ENCODE measurements at places on chromosomes 2 and 18.
A peak's percentile ranks its signal among the peaks of the same experiment; 100 is the strongest.

DNA sequence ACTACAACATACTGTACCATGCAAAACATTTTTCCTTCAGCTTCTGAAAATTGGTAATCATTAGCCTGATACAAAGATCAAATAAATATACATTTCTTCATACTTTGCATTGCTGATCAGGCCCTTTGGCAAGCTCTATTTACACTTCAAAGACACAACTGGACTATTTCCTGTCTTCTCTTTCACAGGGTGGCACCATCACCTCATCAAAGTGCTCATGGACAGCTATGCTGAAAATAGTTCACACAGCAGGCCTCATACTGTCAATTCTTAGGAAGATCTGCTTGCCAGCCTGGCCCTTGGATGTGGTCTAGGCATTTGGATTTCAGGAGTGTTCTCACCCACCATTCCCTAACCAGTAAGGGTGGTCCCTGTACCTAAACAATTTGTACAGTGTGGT is 33.9 kb downstream of the FBXO15 start:
- DNase-seq: no peak
- H3K36me3 ChIP-seq: peaks cover 5% of the 10 kb centered on the region
- no peaks in the 10 kb centered on the region for H3K27me3 ChIP-seq
- no peak overlapping the region for H3K4me3 ChIP-seq
- no peaks in the 10 kb centered on the region for H3K4me1 ChIP-seq

DNA sequence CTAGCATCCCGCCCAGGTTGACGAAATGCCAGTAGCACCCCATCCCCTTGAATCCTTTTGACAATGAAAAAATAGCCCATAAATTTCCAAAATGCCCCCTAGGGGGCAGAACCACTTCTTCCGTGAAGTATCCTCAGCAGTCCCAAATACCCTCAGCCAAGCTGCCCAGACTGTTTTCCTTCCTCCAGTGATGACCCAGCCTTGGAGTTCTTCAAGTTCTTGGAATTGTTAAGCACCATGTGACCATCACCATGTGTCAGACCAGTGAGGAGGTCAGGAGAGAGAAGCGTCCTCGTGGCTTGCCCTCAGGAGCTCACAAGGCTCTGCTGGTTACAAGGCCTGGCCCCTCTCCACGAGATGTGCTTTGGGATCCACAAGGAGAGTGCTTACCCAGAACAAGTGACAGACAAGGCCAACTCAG is 1.4 kb upstream of the SLC23A3 start:
- H3K27ac ChIP-seq: peak overlapping the region; percentile 54
- no peaks in the 10 kb centered on the region for H3K27me3 ChIP-seq
- peak; percentile 27 for DNase-seq

DNA sequence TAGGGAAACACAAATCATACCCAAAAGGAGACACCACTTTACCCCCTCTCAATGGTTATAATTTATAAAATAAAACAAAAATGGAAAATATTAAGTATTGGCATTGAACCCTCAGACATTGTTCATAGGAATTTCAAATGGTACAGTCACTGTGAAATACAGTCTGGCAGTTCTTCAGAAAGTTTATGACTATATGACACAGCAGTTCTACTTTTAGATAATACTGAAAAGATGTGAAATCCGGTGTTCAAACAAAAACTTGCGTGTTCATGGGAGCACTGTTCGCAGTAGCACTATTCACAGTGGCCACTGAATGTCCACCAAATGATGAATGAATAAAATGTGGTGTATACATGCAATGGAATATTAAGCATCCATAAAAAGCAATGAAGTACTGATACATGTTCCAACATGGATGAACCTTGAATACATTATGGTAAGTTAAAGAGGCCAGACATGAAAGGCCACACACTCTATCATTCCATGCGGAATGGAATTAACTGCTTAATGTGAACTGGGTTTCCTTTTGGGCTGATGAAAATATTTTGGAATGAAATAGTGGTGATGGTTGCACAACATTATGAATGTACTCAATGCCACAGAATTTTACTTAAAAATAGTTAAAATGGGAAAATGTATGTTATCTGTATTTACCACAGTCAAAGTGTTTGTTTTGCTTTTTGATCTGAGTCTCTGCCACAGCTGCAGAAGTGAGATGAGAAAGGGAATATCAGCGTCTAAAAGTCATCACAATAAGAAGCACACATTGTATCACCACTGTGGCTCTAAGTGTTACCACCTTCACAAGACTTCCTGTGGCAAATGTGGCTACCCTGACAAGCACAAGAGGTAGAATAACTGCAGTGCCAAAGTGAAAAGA is 864.6 kb downstream of the SUCLG1 start:
- no peak for DNase-seq
- H3K4me1 ChIP-seq: no peaks in the 10 kb centered on the region
- H3K27me3 ChIP-seq: no peaks in the 10 kb centered on the region
- H3K27ac ChIP-seq: no peak overlapping the region
- H3K4me3 ChIP-seq: no peak overlapping the region
- no peaks in the 10 kb centered on the region for H3K36me3 ChIP-seq

GRCh38 chr2:96025194-96025492 is 9.6 kb downstream of the GPAT2 start:
- no peaks in the 10 kb centered on the region for H3K27me3 ChIP-seq
- H3K4me3 ChIP-seq: no peak overlapping the region
- no peak overlapping the region for H3K27ac ChIP-seq
- no peaks in the 10 kb centered on the region for H3K36me3 ChIP-seq
- peaks cover 2% of the 10 kb centered on the region for H3K4me1 ChIP-seq

Measured in activated CD4-positive, alpha-beta memory T cell treated with anti-CD3 and anti-CD28 coated beads for 36 hours (primary cell).